Stimulated activated CD8-positive, alpha-beta memory T cell treated with anti-CD3 and anti-CD28 coated beads, Interleukin-12 subunit alpha, Interleukin-12 subunit beta, amount 100 ng/mL, for 4 hours (primary cell): ENCODE measurements at places on chromosomes 1 and 21.

DNA sequence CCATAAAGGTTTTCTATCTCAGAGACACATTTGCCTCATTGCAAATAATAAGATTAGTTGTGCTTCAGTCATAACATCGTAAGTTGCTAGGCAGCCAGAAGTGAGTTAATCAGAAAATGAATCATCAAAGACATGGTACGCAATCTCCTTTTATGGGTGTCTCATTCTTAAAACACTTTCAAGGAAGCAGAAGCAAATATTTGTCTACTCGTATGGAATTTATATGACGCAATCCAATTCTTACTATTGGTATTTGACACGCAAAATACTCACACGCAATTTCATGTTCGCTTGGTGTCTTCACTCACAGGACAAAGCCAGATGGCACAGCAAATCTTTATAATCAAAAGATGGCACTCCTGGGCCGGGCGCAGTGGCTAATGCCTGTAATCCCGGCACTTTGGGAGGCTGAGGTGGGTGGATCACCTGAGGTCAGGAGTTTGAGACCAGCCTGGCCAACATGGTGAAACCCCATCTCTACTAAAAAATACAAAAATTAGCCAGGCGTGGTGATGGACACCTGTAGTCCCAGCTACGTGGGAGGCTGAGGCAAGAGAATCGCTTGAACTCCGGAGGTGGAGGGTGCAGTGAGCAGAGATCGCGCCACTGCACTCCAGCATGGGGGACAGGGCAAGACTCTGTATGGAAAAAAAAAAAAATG lies 56.4 kb downstream of the HLCS start:
- no peak for DNase-seq

GRCh38 chr1:157784801-157785200 lies 7.9 kb upstream of the FCRL2 start:
- DNase-seq: no peak

- DNase-seq: no peak
Observed at GRCh38 chr1:172653015-172653709, 5.7 kb upstream of the FASLG start.

- no peak for DNase-seq
Observed at GRCh38 chr1:30929135-30929889, 20.8 kb upstream of the SDC3 start.

DNA sequence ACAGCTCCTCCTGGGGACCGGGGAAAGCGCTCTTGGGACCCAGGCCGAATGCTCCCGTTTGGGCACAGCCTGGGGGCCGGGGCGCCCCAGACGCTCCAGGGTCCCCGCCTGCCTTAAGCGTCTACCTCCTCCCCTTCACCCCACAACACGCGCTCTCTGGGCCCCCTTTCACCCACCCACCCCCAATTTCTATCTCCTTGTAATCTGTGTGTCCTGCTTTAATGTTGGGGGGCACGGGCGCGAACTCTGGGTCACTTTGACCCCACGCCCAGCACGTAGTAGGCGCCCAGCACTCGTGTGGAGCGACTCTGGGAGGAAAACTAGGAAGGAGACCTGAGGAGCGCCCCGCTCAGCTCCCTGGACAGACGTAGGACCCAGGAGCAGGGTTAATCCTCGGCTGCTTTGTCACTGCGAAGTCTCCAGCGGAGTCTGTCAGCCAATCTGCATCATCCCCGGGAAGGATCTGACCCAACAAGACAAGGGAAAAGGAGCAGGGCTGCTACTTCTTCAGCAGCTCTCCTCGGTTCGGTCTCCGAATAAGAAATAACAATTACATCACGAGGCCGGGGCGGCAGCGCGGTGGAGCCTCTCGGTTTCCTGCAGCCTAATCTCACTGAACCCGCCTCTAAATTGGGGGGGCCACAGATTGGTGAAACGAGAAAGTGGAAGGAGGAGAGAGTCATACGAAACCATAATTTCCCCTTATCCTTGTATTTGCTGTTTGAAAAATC lies 757 bp upstream of the NRIP1 start:
- peak; percentile 57 for DNase-seq

DNA sequence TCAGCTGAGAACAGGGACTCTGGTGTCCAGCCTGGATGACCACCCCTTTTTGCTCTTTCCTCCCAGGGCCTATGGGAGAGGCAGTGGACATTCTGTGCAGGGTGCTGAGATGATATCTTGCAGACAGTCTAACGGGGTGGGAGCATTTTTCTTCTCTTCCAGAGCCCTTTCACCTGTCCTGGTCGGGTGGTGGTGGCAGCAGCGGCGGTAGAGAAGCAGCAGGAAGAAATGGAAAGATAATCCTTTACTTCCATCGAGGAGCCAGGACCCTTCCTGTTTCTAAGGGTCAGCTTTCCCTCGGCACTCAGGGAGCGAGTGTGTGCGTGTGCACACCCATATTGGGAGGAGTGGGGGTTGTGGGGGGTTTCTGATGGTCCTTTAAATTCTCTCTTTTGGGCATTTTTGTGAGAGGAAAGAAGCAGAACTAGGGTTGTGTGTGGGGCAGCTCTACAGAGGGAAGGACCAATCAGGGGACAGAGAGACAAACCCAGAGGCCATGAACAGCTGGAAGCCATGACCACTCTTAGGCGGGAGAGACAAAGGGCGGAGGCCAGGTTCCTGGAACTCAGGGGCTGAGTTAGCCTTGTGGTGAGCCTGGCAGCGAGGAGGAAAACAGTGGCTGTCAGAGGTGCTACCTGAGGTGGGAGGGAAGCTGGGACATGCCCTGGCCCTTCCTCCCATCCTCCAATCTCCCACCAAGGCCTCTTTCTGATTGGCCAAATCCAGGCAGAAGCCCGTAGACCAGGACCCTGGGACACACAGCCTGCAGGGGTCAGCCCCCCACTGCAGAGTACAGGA lies 31.2 kb upstream of the CSF3R start:
- no peak for DNase-seq

DNA sequence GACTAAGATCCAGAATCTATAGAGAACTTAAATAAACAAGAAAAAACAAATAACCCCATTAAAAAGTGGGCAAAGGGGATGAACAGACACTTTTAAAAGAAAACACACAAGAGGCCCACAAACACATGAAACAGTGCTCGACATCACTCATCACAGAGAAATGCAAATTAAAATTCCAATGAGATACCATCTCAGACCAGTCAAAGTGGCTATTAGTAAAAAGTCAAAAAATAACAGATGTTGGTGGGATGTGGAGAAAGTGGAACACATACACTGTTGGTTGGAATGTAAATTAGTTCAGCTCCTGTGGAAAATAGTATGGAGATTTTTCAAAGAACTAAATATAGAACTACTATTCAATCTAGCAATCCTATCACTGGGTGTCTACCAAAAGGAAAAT lies 143.1 kb downstream of the IFI44 start:
- DNase-seq: no peak

DNA sequence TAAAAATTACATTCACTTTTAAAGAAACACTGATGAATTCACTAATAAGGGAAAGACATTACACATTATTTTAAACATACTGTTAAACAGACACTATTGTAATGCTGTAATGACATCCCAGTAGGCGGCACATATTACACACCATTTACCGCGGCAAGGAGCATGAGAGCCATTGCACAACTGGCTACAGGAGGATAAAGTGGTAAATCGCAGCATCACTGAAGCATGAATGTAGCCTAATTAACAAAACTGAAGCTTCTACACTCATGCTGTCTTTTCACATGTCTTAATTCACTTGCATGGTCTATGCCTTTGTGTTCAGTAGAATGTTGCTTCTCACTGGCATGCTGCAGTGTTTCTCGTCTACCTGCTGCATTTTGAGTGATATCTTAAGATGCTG lies 1046.0 kb downstream of the MRPL39 start:
- DNase-seq: no peak

DNA sequence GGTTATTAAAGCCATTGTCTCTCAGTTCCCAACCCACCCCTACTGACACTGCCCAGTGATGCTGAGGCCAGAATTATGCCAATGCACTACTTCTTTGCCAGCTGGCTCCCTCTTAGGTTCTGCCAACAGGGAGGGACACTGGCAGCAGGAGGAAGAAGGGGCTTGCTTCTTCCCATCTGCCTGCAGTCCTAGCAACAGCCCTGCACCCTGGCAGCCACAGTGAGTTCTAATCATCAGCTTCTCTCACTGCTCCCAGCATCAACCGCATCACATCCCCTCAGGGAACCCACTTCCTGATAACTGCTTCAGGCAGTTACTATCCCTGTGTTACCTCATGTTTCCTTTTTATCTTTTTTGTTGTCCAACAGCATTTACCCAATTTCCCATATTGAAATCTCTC lies 86.2 kb downstream of the UBR4 start:
- DNase-seq: no peak

- no peak for DNase-seq
Observed at GRCh38 chr1:185156288-185156853, 382 bp downstream of the TRMT1L start.

- no peak for DNase-seq
Observed at GRCh38 chr1:183597656-183598347, 7.5 kb upstream of the NCF2 start.

GRCh38 chr21:41766883-41767605 lies at the start of gene RIPK4:
RIPK4 (minus strand) TSS chr21:41767052; CDS start chr21:41767041, 11 bp downstream.
- DNase-seq: peak; percentile 34

DNA sequence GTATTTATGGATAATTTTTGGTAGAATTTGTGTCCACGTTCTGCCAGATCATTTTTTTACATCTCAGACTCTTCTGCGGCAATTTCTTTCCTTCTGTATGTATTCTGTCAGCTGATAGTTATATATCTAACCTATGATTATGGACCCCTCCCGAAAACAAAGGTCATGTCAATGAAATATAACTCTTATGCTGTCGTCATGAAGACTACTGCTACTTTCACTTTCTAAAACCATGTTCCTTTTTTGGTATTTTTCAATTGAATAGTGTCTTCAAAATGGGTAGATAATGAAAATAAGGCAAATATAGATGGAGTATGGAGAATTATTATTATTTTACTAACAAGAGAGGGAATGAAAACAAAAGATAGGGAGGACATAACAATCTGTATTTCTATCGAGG lies 3.2 kb downstream of the ANGPTL1 start:
- DNase-seq: no peak

DNA sequence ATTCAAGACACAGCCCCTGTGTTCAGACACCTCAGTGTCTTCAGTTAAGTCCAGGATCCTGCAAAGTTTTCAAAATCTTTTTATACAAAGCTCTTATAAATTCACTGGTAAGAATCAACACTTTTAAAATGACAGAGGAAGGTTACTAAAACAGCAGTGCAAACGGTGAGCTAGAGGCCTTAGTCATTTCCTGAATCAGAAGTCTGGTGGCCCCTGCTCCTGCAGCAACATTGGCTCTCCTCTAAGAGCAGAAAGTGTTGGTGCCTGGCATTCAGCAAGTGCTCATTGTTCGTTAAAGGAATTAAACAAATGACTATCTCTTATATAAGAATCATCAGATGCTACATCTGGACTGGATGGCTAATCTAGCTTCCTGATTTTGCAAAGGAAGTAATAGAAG lies 282.9 kb downstream of the PTGER3 start:
- DNase-seq: no peak

DNA sequence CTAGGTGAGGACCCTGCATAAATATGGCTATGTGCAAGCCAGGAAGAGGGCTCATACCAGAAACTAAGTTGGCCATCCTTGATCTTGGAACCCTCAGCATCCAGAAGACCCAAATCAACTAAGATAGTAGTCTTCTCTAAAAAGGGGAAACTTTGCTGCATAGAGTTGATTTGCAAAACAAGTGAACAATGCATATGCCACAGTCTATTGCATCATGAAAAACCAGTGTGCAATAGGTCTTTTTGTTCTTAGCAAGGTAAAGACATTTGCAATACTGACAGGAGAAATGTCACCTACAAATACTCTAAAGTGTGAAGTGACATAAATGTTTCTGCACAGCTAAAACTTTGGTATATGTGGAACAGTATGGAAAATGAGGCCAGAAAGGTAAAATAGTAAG lies 2.0 kb upstream of the IFI16 start:
- DNase-seq: no peak

GRCh38 chr21:34243562-34243961 lies 120.2 kb upstream of the KCNE2 start:
- no peak for DNase-seq
